Mammary microvascular endothelial cell (primary cell): ENCODE measurements at places on chromosomes 5 and 9. TPM values are rescaled to one million over a fixed set of nuclear protein-coding genes. Genes with fewer than 3 reads are reported as not detected.

The ENTR1 gene
- 43.9 and 44.0 TPM in 2 replicates for total RNA-seq

The AFAP1L1 gene
- 69.0 and 72.3 TPM in 2 replicates for total RNA-seq

The TOPORS gene
- 18.4 and 19.5 TPM in 2 replicates for total RNA-seq

The SERF1A gene
- 0.47 and 0.59 TPM in 2 replicates for total RNA-seq

The CCL27 gene
- total RNA-seq, result not detected in 2 replicates

The IL5 gene
- not detected in 2 replicates for total RNA-seq

The ORM1 gene
- total RNA-seq, result not detected in 2 replicates

The SLC4A9 gene
- not detected in 2 replicates for total RNA-seq

The ARAP3 gene
- 37.1 and 39.6 TPM in 2 replicates for total RNA-seq
